ENCODE measurements at places on chromosomes 7 and 10.
A peak's percentile ranks its signal among the peaks of the same experiment; 100 is the strongest.

DNA sequence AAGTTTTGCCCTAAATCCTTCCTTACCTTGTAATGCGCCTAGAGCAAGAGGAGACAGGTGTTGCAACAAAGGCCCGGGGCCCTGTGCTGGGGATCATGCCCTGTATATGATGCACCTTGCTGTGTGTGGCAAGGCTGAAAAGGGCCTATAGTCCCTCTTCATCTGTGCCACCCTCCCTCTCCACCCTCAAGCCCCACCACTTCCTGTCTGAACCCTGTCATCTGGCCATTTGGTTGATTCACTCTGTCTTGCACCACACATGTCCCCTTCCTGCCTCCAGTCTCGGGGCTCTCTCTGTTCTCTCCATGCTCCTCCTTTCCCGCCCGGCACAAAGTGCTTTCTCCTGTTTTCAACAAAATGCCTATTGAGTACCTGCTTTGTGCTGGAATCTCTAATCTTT is 11.5 kb upstream of the MALSU1 start:
- no peak for DNase-seq

GRCh38 chr10:1410469-1411395 is 326.6 kb downstream of the ADARB2 start:
- no peak for DNase-seq

DNA sequence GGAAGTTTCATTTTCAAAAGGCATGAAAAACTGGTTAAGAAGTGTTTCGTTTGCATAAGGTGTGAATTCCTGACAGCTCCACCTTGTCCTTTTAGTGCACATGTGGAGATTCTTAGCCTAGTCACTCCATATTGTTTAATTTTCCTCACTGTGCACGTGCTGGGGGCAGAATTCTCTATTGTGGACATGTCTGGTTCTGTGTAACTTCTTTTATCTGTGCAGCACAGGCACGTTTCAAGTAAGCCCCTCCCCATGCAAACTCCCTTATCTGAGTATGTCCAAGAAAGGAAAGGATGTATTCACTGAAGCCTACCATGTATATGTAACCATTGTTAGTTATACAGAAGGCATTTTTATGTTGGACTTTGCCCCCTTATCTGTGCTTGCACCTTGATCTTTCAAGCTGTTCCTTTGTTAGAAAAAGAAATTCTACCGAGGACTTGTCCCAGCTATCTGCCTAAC is 1346.3 kb downstream of the REEP3 start:
- peak; percentile 42 for DNase-seq

DNA sequence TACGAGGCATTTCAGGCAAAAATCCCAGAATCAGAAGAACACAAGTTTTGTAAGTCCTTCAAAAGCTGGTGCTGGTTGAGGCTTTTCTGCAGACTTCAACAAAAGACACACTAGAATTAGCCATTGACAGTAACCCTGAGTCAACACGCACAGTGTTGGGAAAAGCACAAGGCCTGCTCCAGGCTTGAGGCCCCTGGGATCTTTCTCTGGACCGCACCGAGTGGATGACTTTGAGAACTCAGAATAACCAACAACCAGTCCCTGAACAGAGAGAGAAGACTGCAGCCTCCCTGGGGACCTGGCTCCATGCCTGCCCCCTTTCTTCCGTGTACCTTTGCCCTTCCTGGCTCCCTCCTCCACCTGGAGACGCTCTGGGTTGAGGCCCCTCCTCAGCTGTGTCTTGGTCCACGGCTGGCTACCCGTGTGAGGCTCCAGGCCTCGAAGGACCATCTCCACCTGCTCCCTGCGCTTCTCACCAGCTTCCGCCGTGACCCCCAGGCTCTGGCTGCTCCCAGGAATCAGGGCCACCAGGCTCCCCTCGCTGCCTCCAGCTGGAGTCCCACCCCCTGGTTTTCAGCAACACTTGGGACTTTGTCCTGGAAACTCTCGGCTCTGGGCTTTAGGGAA is 28.4 kb downstream of the DIP2C start:
- no peak for DNase-seq

DNA sequence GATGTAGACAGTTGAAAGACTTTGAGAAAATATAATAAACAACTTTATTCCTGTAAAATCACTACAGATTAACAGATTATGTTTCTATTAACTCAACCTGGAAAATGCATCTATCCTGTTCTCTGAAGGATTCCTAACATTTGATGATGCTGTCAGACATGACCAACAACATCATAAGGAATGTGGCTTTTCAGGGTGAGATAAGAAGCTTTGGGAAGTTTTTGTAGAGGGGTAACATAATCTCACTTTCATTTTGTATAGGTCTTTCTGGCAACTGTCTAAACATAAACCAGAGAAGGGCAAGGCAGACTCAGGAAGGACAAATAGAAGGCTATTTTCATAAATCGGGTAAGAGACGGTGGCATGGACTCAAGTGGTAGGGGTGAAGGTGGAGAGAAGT is 112.2 kb downstream of the TES start:
- DNase-seq, result no peak
